ENCODE measurements at places on chromosomes 4 and X.

GRCh38 chr4:117225471-117225870 is 140.1 kb upstream of the TRAM1L1 start:
- DNase-seq, result no peak

- no peak for DNase-seq
Observed at GRCh38 chr4:181752516-181752915, 490.7 kb upstream of the TENM3 start.

DNA sequence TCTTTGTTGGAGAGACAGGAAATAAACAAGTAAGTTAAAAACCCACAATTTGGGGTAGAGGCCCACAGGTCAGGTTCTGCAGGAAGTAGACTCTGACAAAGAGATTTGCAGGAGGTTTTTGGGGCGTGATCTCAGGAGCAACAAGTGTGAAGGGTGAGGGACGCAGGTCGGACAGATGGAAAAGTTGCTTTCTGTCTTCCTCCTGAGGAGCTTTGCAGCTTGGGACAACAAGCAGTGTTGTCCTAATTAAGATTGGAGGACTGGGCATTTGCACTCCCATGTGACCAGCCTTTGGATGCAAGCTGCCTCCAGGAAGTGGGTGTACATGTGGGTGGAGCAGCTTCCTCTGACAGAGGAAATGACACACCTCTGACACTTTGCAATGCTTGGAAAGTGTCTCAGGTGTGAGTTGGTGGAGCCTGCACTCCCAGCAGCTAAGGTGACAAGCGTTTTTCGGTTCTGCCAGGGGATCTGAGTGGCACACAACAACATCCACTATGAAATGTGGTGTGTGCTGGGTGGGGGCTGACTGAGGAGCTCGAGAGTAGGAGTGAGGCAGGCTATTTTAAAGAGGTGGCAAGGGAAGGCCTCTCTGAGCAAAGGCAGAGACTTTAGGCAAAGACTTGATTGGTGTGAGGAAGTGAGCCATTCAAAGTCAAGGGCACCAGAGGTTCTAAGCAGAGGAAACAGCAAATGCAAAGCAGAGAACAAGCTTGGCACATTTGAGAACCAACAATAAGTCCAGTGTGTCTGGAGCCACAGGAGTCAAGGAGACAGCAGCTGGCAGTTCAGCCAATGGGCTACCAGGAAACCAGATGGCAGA is 339.8 kb upstream of the GATB start:
- DNase-seq, result no peak

GRCh38 chr4:5040856-5041620 is 10.2 kb upstream of the STK32B start:
- DNase-seq, result no peak

- DNase-seq, result no peak
Observed at GRCh38 chr4:7697343-7697742, 242.3 kb downstream of the AFAP1 start.

- DNase-seq, result no peak
Observed at GRCh38 chr4:144597171-144597570, 48.8 kb upstream of the HHIP start.

DNA sequence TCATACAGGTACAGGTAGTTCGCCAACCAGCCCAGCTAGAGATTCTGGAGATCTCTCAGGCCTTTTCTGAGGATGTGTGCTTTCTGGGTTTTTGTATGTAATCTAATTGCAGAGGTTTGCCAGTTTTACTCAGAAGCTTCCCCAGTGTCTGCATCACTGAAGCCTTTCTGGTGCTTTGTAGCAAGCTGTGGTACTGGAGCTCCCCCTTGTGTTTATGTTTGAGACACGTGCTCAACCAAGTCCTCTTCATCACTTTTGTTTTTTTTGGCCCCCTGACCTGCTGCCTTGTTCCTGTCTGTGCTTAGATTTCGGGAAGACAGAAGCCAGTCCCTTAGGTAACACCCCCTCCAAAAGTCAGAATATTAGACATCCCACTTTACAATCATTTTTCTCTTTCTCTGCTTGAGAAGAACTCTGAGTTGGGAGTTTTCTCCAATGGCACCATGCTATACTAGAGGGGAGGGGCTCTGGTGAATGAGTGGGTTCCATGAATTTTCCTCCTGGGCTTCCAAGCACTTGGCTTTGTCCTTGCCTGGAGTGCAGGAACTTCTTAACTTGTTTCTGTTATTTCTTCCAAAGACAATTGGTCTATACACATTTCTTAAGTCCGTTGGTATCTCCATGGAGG is 128.4 kb upstream of the TBC1D9 start:
- DNase-seq, result no peak

DNA sequence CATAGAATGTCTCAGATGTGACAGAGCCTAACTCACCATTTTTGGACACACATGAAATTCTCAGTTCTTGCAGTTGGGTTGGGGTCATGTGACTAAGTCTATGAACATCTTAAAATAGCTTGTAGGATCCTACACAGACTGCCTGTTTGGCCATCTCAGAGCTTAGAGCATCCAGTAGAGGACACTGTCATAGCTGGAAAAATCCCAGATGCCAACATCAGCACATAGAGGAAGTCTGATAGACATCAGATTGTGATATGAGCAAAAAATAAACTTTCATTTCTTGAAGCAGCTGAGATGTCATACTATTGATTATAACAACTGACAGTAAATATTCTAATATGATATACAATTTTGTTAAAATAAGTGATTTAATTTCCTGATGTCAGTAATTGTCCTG is 207.1 kb downstream of the TRAM1L1 start:
- no peak for DNase-seq

DNA sequence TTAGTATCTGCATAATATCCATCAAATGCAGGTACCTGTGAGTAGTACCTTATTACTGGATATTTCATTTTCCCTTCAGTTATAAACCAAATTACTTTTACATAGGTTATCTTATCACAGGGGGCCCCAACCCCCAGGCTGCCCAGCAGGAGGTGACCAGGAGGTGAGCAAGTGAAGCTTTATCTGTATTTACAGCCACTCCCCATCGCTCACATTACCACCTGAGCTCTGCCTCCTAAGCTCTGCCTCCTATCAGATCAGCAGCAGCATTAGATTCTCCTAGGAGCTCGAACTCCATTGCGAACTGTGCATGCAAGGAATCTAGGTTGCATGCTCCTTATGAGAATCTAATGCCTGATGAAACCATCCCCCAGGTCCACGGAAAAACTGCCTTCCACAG is 6.3 kb downstream of the PRSS12 start:
- DNase-seq, result no peak

DNA sequence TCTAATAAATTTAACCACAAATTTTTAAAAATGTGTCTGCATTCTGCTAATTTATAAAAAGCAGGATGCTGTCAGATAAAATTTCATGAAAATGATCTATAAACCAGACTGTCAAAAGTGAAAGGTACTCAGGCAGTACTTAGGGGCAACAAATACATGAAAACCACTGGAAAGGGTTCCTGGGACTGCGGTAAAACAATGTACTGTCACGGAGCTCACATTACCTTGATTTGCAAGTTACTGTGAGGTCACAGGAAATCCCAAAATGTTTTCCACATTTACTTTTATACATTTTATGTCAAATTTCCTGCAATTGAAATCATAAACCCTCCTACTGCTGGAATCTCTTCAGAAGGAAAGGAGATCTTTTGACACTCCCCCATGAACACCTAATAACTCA is 45.3 kb downstream of the SHISA3 start:
- no peak for DNase-seq

- no peak for DNase-seq
Observed at GRCh38 chrX:13547671-13548070, 21.7 kb upstream of the EGFL6 start.

GRCh38 chr4:87677731-87678130 is 27.7 kb downstream of the DMP1 start:
- DNase-seq, result no peak

GRCh38 chr4:187218705-187219245 is 495.1 kb upstream of the FAT1 start:
- DNase-seq, result no peak

GRCh38 chrX:85992811-85993229 is 54.5 kb downstream of the CHM start:
- DNase-seq, result no peak

DNA sequence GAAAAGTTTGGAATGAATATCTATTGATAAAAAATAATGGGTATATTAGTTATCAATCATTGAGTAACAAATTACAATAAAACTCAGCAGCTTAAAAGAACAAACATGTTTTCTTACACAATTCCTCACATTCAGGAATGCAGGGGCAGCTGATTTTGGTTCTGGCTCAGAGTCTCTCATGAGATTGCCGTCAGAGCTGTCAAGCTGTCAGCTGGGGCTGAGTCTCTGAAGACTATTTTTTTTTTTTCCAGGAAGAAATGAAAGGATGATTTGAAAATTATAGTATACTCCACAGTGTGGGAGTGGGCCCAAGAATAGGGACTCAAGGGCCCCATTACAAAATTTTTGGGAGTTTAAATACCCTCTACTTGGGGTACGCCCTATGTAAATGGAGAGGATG is 219.1 kb downstream of the GC start:
- DNase-seq, result no peak

- no peak for DNase-seq
Observed at GRCh38 chrX:119758731-119759247, 401 bp downstream of the SOWAHD start.

- no peak for DNase-seq
Observed at GRCh38 chrX:132631579-132632232, 142.9 kb upstream of the MBNL3 start.

DNA sequence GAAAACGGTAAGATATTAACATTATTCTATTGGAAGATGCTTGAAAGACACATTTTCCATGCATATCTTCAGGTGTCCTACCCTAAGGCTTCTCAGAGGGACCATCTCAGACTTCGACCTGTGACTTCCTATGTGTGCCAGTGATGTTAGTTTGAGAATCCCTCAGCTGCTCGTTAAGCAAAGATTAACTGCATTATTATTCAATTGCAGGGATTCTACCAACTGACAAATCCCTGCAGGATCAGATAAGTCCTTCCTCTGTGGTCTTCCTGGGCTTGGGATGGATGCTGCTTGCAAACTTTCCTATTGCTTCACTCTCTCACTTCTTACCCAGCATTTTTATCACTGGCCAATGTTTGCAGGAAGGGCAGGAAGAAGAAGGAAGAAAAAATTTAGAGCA is 83.0 kb upstream of the PPARGC1A start:
- no peak for DNase-seq

DNA sequence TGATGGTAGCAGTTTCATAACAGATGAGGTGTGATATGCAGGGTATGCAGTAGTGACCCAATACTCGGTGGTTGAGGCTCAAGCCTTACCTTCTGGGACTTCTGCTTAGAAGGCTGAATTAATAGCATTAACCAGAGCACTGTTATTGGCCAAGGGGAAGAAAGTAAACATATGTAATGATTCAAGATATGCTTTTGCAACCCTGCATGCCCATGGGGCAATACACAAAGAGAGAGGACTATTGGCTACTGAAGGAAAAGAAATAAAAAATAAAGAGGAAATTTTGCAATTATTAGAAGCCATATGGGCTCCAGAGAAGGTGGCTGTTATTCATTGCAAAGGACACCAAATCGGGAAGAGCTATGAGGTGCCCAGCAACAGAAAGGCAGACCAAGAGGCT is 8.7 kb downstream of the GAGE10 start:
- no peak for DNase-seq

DNA sequence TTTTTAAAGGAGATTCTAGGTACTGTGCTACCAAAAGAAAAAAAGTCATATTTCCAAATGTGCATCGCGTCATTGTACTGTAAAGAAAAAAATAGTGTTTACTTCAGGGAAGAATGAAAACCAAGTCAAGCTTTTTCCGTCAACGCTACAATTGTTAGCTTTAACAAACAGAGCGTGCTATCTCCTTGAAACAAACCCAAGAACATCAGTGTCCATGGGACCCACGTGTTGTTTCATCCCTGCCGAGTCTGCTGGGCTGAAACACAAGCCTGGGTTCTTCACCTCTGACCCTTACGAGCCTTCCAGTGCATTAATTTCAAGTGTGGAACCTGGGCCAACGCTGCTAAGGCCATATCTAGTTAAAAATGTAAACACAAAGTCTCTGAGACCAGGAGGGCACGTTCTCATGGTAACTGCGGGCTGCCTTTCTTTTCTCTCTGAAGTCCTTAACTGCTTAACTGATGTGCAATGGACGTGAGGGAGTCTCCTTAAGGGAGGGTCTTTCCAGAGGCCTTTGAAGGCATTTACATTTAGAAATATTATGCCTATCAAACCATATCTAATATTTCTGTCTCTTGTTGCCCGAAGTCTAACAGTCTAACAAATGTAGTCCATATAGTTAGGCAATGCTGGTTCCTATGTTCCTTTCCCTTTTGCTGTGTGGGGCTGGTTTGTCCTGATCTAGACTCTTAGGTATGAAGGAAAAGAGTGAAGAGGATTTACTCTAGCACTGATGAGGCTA is 36.3 kb downstream of the ING2 start:
- DNase-seq, result no peak

DNA sequence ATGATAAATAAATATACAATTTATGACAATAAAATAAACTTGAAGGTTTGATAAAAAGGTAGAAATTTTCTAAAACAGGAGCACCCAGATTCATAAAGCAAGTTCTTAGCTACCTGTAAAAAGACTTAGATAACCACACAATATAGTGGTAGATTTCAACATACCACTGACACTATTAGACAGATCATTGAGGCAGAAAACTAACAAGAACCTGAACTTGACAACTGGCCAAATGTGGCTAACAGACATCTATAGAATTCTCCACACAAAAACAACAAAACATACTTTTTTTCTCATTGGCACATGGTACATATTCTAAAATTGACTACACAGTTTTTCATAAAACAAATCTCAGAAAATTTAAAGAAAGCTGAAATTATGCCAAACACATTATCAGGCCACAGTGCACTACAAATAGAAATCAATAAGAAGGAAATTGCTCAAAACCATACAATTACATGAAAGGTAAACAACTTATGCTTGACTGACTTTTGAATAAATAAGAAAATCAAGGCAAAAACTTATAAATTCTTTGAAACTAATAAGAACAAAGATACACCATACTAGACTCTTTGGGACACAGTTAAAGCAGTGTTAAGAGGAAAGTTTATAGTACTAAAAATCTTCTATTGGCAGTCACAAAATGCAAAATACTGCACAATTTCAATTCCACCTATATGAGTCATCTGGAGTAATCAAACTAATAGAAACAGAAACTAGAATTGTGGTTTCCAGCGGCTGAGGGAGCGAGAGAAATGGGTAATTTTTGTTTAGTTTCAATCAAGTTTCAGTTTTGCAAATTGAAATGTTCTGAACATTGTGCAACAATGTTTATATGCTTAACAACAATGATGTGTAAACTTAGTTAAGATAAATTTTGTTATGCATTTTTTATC is 925.6 kb downstream of the SH3BGRL start:
- DNase-seq, result no peak

- DNase-seq, result peak; percentile 7
Observed at GRCh38 chrX:71514367-71515037, 18.4 kb upstream of the OGT start.

DNA sequence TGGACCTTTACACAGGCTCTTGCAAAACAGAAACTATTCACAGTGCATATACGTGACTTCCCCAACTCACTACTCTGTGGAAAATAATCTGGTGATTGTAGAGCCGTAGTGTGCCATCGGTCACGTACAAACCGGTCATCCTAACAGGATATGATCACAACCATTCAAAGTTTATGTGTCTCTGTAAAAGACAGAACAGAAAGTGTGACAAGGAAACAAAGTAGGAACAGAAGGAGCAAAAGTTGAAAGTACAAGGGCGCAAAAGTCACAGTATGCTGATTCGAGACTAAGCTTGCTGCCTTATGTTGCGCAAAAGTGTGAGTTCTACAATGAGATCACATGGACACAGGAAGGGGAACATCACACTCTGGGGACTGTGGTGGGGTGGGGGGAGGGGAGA is 18.6 kb downstream of the MEPE start:
- no peak for DNase-seq

All from SIG-M5 (cell line).